Hypothalamus (tissue), 51 donors: ENCODE measurements at places on chromosomes 2 and 18.

DNA sequence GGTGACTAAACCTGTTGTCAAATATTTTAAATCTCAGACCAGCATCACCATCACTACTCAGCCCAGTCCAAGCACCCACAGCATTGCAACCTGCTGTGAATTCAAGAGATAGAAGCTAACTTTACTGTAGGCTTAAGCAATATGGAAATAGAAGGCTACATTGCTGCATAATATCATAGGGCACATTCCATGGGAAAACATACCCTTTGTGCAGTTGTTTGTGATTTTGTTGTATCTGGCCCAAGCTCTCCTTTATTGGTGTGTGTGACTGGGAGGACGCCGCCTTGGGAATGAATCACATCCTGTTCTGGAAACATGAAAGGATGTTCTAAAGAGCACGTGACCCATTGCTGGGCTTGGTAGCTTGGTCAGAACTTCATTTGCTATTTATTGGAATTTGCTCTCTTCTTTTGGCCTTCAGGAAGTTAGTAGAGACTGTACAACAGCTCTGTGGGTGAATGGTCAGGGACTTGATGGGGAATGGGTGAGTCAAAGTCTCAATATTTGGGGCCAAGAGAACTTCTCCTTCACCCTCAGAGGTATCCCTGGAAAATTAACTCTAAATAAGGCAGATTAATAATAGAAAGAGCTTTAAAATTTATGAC is 106.8 kb upstream of the SERPINE2 start:
- DNase-seq: no peak

DNA sequence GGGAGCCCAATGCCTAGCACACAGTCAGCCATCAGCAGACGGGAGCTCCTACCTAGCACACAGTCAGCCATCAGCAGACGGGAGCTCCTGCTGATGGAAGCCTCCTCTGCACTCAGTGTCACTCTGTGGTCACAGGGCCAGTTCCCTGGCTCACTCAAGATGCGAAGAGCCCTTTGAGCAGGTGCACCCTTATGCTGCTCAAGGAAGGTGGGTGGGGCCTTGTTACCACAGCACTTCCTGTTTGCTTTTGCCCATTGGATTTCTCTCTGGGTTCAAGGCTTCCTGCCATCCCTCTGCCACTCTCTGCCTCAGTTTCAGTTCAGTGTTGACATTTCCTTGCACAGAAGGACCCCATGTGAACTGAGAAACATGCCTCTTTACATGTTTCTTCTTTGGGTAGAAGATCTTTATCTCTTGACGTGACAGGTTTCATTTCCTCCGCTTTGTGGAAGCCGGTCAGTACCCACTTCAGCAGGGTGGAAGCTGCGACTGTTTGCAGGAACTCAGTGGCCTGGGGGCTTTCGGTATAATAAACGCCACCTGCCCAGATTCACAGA is 11.6 kb downstream of the TRIB2 start:
- no peak for DNase-seq

- no peak for DNase-seq
Observed at GRCh38 chr2:200728630-200729029, 83.1 kb upstream of the BZW1 start.

- DNase-seq: no peak
Observed at GRCh38 chr2:222304737-222305515, 6.1 kb upstream of the PAX3 start.

DNA sequence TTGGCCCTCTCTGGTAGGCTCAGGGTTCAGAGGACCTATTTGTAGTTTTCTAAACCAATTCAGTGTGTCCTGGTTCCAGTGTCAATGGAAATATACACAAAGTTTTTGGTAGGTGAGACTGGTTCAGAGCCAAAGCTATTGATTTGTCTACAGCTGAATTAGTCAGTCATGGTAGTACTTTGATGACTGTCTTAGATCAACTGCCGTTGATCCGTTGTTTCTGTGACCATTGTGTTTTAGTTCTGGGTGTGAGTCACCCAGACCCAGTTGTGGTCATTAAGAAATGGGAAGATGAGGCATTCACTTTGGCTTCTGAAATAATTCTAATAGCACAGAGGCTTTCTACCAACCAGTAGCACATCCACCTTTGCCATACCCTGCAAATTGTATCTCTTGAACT is 16.0 kb upstream of the RPE start:
- no peak for DNase-seq

- no peak for DNase-seq
Observed at GRCh38 chr2:176111309-176111663, 4.2 kb downstream of the HOXD11 start.

GRCh38 chr2:6966446-6966940 is 49.3 kb downstream of the RNF144A start:
- DNase-seq: no peak

GRCh38 chr18:2932247-2933181 is 80.4 kb downstream of the LPIN2 start:
- DNase-seq: no peak

DNA sequence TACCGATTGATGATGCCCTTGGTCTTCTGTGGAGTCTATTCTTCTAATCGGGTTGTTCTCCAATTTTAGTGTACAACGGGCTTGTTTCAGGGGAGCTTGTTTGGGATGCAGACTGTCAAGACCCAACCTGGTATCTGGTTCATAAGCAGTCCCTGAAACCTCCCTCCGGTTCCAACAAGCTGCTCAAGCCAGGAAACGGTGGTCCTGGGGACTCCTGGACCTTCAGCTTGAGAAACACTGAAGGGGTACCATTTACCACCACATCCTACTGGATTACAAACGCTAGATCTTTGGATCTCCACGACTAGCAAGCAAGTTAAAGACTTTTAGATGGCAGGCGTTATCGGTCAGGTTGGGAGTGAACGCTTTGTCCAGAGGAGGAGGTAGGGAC is 2.0 kb downstream of the BCL2 start:
- no peak for DNase-seq

GRCh38 chr2:163779970-163780597 is 44.3 kb upstream of the FIGN start:
- DNase-seq: no peak

DNA sequence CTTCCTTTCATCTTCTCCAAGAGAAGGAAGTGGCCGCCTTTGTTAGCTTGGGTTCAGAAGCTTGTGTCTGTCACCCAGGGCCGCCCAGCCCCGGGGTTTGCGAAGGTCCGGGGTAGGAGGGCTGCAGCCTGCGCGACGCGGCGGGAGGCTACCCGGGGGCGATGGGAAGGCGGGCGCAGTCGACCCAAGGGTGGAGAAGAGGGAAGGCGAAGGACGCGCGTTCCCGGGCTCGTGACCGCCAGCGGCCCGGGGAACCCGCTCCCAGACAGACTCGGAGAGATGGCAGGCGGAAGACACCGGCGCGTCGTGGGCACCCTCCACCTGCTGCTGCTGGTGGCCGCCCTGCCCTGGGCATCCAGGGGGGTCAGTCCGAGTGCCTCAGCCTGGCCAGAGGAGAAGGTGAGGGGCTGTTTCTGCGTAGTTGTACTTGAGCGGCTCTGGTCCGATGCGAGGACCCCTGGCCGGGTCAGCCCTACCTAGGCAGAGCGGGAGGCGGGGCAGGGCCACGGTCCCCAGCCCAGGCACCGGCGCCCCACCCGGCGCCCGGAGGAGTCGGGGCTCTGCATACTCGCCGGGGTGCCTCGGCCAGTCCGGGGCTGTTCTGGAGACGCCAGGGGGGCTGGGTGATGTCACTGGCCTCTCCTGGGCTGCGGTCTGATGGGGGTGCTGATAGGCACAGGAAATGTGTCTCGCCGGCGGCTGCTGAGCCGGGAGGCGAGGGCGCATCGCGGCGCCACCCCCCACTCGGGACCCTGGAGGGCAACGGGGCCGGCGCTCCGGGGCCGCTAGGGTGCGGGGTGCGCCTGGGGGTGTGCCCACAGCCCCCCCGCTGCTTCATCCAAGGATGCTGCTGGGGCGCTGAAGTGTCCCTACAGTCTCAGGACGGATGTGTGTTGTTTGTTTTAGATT is at the start of gene QPCT:
Gene QPCT, plus strand, starts transcription at position 178 of the 909 bp plus-strand sequence. Its CDS starts 102 bp downstream, at position 280.
- no peak for DNase-seq

- no peak for DNase-seq
Observed at GRCh38 chr2:30298302-30298701, 67.0 kb downstream of the LBH start.
